ENCODE measurements at places on chromosomes 2 and 18.

GRCh38 chr18:76859474-76860339, 37.4 kb downstream of the ZNF236 start:
- no peak for DNase-seq

GRCh38 chr2:109348671-109349502, 219.9 kb downstream of the SH3RF3 start:
- DNase-seq, result no peak

DNA sequence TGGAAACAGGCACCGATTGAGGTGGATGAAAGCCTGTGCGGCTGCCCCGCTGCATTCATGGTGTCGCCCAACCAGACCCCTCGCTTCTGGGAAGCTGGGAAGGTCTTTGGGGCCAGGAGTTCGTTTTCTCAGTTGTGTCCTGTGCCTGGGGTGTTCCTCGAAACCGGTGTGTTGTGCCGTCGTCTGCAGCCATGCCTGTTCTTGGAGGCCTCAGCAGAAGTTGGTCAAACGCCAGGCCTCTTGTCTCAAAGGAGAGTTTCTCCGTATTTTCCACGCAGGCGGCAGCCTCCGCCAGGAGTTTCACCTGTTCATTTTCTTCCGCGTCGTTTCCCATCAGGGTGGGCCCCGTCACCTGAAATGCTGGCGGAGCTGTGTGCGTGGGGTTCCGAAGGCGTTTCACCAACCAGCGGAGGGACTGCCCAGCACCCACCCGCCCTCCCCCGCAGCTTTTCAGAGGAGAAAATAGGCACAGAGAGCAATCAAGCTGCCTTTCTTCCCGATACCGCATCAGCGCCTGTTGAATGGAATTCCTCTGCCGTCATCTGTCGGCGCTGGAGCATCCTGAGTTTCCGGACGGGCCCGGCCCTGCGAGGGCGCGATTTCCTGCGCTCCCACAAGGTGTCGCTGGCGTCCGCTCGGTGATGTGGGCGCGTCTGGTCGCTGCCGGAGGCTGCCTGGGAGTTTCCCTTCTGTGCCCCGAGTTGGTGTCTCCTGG, 17.0 kb upstream of the NFATC1 start:
- peak; percentile 92 for DNase-seq

DNA sequence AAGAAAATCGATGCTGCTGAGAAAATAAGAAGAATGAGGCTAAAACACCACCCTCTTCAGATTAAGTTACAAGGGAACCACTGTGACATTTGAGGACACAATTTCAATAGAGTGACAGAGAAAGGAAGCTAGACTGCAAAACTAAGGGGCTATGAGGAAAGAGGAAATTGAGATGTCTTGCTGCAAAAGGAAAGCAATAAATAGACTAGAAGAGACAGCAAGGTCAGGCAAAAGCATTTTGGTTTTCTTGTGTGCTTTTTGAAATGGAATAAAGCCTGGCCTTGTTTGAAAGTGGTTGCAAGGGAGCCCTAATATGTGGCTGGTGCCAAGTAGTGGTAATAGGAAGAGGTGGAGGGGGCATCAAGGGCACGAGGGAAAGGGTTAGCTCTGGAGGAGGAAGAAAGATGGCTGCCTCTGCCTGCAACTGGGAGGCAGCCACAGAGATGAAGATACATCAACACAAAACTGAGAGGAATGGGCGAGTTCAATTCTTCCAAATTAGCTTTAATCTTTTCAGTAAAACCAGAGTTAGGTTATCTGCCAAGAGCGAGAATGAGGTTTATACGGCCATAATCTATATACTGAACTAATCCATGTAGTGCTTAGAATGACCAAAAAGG, 1.2 kb upstream of the MRO start:
- DNase-seq, result no peak

DNA sequence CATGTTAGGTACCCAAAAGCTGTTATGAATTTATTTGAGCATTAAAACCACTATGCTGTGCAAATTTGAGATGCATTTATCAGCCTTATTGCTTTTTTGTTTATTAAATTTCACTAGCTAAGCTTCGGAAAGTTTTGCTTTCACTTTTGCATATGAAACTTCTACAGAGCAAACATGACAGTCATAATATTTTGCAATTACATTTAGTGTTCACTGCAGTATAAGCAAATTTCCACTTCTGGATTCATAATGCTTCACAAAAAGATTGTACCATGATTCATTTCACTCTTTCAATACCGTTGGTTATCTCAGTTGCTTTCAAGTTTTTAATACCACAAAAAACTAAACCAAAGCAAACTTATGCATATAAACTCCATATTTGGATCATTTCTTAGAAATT, 228.7 kb upstream of the SLC8A1 start:
- no peak for DNase-seq

- DNase-seq, result peak; percentile 78
Measured at GRCh38 chr18:76619621-76620315, 124.7 kb upstream of the ZNF516 start.

DNA sequence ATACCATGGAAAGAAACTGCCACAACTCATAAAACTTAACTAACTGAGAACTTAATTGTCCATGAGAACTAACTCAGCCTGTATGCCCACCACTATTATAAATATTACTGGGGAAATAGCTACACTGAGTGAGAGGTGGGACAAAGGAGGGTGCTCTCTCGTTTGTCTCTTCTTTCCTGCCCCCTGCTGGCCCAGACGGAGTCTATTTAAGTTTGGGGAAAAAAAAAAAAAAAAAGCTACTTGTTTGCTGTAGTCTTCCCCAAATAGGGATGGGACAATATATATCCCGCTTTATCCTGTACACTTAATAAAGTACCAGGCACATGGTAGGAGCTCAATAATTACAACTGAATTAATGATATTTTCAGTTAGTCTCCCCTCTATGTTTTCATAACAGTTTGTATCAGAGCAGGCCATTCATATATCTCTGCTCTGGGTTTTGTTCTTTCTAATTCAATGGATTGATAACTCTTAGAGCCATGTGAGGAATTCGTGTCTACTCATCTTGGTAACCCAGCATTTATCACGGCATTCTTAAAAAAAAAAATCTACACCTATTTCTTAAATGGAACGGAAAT, 647.6 kb upstream of the PKDCC start:
- DNase-seq, result peak; percentile 78

- DNase-seq, result no peak
Measured at GRCh38 chr18:77049938-77050337, 82.6 kb downstream of the MBP start.

- DNase-seq, result no peak
Measured at GRCh38 chr2:121132054-121132761, 152.8 kb downstream of the TFCP2L1 start.

DNA sequence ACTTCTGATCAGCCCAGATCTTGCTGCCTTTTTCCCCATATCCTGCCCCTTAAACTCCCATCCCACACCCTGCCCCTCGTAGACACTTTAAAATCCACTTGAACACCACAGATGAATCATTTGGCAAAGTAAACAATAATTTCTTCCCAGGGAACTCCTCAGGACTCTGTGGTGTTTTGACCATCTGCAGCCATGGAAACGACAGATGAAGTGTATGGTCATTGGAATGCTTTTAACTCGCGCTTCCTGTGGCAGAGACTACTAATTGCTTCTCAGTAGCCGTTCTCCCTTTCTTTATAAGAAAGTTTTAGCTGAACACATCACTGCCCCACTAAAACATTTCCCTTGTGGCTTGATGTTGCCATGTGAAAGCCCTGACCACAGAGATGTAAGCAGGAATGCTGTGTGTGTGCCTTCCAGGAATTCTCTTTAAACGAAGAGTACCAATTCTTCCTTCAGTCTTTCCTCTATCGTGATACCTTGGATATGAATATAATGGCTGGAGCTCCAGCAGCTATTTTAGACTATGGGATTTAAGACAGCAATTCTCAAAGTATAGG, 92.7 kb upstream of the PARD3B start:
- DNase-seq, result peak; percentile 73

Measured in neural progenitor cell (in vitro differentiated cells).